ENCODE measurements at places on chromosomes 6 and 20.

- no peak for DNase-seq
Observed at GRCh38 chr6:81166770-81167169, 585.7 kb downstream of the TENT5A start.

GRCh38 chr6:102581378-102582124, 1188.0 kb downstream of the GRIK2 start:
- no peak for DNase-seq

DNA sequence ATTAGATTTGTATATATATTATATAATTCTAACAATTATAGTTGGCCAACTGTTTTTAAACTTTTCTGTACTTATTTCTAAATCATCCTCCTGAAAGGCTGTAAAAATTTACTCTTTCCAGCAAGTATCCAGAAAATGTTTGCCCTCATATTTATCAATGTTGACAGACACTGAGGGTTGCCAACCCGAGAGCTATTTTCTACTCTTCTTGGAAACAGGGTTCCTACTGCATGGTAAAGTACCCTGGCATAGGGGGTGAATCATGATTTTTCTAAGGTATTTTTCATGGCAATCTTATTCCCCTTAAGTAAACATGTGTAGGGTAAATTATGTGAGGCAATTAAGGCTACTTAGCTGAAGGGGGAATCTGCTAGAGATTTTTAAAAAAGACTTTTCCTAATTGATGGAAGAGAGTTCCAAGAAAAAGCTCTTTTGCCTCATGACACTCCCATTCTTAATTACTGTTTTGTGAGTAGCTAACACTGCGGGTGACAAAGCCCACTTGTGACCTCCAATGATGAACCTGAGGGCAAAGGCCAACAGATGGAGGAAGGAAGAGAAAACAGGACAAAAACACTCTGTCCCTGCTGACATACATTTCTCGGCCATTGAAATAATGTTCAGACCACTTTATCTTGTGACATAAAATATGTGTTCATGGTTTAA, 37.9 kb downstream of the GPX5 start:
- no peak for DNase-seq

GRCh38 chr6:53335224-53335994, 13.3 kb downstream of the ELOVL5 start:
- DNase-seq: no peak

DNA sequence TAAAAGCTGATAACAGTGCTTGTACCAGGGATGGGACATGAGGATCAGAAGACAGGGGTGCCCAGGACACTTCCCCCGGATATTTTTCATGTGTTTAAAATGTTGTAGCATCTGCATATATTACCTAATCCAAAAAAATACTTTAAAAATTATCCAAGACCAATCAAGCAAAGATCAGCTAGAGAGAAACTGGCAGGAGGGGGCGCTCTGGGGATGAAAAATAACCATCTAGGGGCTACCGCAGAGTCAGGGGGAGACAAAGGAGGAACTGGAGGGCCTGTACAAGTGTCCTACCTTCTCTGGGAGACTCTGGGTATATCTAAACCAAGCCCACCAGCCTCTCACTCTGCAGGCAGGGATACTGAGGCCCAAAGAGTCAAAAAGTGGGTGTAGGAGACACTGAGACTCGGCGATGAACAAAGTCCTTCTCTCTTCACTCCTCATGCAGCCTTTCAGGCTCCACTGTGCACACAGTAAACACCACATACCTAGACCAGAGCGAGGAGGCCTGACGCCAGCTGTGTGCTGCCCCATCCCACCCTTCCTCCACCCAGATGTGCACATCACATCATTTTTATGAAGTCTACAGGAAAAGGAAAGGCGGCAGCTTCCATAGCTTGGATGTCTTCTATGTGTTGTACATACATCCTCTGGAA, 9.8 kb downstream of the RIMS4 start:
- DNase-seq: no peak

GRCh38 chr6:37779902-37780628, 39.5 kb upstream of the ZFAND3 start:
- no peak for DNase-seq

DNA sequence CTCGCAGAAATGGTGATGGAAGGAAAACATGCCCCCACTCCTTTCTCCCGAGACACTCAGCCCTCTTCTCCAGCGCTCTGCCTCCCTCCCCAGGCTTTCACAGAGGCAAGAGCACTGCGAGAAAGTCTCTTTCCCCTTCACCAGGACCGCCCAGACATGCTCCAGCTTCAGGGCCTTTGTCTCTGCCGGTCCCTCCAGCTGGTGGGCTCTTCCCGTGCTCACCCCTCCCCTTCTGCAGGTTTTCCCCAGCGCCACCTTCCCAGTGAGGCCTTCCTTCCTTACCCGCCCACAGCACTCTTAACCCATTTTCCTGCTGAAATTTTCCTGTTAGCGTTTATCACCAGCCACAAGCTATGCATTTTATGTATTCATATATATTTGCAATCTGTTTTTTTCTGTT, 86.2 kb downstream of the TFAP2C start:
- no peak for DNase-seq

DNA sequence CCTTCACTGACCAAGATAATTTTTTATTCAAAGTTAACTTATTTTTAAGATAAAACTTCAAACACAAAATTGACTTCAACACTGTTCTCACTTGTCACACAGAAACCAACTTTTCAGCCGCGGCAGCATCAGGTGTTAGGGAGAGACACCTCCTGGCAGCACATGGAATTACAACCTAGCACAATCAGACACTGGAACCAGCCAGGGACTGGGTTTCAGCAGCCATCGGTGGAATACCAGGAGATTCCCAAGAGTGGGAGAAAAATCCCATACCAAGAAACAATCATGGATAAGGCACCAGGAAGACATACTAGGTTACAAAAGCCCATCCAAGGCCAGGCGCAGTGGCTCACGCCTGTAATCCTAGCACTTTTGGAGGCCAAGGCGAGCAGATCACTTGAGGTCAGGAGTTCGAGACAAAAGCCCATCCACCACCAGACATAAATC, 70.0 kb downstream of the SNX5 start:
- peak; percentile 37 for DNase-seq

DNA sequence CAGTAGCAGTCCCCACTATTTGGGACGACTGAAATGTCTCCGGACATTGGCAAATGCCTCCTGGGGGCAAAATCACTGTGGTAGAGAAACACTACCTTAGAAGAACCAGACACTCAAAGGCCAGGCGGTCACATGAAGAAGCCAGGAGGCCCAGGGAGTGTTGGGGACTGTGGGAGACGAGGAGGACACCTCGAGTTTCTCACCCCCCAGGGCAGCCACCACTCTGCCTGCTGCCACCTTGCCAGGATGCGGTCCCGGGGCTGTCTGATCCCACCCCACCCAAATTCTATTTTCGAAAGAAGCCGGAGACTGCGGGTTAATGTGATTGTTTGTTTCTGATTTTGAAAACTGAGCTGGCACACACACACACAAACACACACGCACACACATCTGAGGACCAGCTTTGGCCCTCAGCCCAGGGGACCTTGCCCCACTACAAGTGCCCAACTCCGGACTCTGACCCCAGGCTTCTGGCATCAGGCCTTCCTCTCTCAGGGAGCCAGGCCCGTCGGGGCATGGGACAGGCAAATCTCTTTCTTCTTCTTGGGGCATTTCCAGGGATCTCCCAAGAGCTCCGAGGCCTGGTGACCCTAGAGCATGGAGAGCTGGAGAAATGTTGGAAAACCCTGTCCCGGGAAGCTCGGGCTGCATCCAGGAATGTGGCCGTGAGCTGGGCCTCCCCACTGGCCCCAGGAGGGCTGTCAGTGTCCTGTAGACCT, 187.5 kb upstream of the PMEPA1 start:
- no peak for DNase-seq
